ENCODE measurements at places on chromosomes 2 and 18. TPM values are rescaled to one million over a fixed set of nuclear protein-coding genes. Genes with fewer than 3 reads are reported as not detected.

GPBAR1 gene
- total RNA-seq = 1.1 TPM

GYPC gene
- 152 TPM for total RNA-seq

ABCG5 gene
- not detected for total RNA-seq

NAT8 gene
- not detected for total RNA-seq

All from naive thymus-derived CD8-positive, alpha-beta T cell (primary cell).